ENCODE measurements at places on chromosomes 12 and 14.

GRCh38 chr12:118345355-118345754 lies 27.4 kb downstream of the TAOK3 start:
- no peak overlapping the region for H3K4me3 ChIP-seq
- peaks cover 9% of the 10 kb centered on the region for H3K4me1 ChIP-seq
- no peaks in the 10 kb centered on the region for H3K36me3 ChIP-seq
- H3K27me3 ChIP-seq: no peaks in the 10 kb centered on the region
- no peak overlapping the region for H3K27ac ChIP-seq

DNA sequence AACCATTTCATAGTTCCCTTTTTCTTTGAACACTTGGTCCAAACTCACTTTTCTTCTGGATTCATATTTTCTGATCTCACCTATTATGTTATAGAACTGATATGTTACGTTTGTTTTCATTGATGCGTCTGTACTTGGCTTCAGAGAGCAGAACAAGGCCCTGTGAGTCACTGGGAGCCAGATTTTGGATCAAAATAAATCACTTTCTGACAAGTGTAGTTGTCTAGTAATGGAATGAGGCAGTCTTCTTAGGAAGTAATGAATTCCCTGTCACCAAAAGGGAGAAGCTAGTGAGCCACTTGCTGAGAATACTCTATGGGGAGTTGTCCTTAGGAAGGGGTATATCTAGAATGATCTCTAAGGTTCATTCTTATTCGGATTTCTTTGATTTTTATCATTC lies 10.2 kb downstream of the BICD1 start:
- H3K27me3 ChIP-seq: no peaks in the 10 kb centered on the region
- no peak overlapping the region for H3K4me3 ChIP-seq
- no peak for DNase-seq
- peaks cover 17% of the 10 kb centered on the region for H3K4me1 ChIP-seq
- H3K36me3 ChIP-seq: peaks cover 8% of the 10 kb centered on the region

- no peak for DNase-seq
- peaks cover 53% of the 10 kb centered on the region for H3K36me3 ChIP-seq
- no peak overlapping the region for H3K27ac ChIP-seq
These were observed 11.8 kb downstream of the DNM1L start for GRCh38 chr12:32690927-32691326.

GRCh38 chr12:49947593-49948226 lies 2.8 kb upstream of the AQP2 start:
- no peaks in the 10 kb centered on the region for H3K36me3 ChIP-seq
- peaks cover 20% of the 10 kb centered on the region for H3K27me3 ChIP-seq
- no peak overlapping the region for H3K27ac ChIP-seq
- H3K4me1 ChIP-seq: peaks cover 21% of the 10 kb centered on the region
- DNase-seq: no peak

DNA sequence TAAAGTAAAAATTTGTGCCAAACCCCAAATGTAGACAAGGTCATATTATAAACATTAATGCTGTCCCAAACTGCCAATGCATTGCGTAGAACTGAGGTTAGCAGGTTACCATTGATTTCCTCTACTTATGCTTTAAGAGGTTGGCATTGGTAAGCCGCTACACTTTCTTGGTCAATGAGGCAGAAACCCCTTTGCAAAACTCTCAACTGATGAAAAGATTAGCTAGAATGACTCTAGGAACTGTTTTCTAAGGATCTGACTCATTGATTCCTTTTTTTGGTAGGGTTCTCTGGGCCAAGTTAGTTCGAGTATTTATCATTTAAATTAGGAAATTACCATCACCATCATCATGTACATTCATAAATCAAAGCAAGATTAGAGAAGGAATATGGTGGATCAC lies 44.6 kb downstream of the HMGA2 start:
- H3K4me3 ChIP-seq: no peak overlapping the region
- peaks cover 35% of the 10 kb centered on the region for H3K36me3 ChIP-seq
- no peak for DNase-seq
- H3K27ac ChIP-seq: no peak overlapping the region
